CD4-positive, alpha-beta T cell treated with Interleukin-6 at 100 ng/mL for 8 hours (primary cell): ENCODE measurements at places on chromosomes 3 and 15.
A peak's percentile ranks its signal among the peaks of the same experiment; 100 is the strongest.

DNA sequence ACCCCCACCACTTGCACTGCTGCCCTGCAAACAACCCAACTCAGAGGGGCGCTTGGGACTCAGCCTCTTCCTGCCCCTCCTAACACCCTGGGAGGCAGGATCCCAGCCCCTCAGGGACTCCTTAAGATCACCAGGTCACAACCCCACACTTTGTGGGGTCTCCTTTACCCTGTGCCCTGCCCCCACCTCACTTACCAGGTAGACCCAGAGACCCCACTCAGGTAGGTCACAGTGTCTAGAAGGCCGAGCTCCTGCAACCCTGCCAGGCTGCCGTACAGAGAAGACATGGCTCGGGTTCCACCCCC is 9.1 kb downstream of the PLA2G4F start:
- no peak for DNase-seq

DNA sequence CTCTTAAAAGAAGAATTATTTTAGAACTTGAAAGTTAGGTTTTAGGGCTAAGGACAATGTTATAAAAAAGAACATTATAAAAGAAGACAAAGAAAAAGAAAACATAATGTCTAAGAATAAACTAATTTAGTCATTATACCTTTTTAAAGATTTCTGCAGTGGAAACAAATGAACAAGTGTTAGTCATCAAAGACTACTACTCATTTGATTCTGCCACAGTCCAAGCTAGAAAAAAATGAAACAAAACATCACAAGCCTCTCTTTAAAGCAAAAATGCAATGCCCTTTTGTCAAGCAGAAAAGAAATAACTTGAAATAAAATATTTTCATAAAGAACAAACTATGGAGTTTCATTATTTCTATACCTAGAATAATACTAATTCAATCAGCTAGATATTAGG is 102.0 kb downstream of the TBC1D5 start:
- no peak for DNase-seq

DNA sequence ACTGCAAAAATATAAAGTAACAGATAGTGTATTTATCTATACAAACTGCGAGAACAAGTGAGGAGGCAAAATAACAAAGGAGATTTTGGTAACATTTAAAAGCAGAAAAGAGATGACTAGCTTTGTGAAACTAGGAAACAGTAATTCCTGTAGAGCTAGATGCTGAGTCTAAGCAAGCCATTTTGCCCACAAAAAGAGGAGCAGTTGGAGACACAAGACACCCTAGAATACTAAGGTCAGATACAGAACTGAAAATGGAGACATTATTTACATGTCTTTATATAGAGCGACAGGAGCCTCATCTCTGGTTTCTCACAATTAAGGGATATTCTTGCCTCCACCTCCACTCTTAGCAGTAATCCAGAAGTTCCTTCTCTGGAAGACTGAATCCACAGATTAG is 732.4 kb upstream of the GBE1 start:
- no peak for DNase-seq

GRCh38 chr3:31004025-31004678 is 109.7 kb upstream of the GADL1 start:
- no peak for DNase-seq

GRCh38 chr15:42137461-42138261 is 18.8 kb downstream of the PLA2G4F start:
- DNase-seq, result peak; percentile 10

GRCh38 chr3:104190681-104191080 is 1176.0 kb upstream of the ALCAM start:
- no peak for DNase-seq

DNA sequence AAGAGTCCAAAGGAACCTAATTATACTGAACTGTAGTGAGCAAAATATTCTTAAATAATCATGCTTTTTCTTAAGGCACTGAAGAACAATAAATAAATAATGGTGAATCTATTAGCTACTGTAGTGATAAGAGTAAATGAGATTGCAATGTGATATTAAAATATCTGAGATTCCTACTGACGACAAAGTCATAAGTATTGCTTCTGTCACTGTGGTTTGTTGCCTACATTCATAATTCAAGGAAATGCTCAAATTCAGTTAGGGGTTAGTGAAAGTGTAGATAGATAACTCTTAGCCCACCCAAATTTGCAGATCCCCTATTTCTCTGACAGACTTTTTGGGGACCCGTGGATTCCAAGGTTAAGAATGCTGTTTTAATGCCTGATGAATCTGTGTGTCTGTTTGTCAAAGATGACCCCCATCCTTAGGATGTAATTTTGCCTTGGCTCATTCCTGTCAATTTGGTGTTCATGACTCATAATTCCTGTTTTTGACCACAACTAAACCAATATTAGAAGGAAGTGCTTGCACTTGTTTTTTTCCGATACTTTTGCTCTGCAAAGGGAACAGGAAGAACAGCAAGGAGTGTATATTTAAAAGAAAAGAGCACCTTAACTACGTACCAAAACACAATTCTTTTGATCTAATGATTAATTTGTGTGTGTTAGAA is 86.7 kb downstream of the MAGI1 start:
- no peak for DNase-seq

GRCh38 chr3:98376631-98377030 is 13.8 kb upstream of the OR5K3 start:
- DNase-seq, result no peak

DNA sequence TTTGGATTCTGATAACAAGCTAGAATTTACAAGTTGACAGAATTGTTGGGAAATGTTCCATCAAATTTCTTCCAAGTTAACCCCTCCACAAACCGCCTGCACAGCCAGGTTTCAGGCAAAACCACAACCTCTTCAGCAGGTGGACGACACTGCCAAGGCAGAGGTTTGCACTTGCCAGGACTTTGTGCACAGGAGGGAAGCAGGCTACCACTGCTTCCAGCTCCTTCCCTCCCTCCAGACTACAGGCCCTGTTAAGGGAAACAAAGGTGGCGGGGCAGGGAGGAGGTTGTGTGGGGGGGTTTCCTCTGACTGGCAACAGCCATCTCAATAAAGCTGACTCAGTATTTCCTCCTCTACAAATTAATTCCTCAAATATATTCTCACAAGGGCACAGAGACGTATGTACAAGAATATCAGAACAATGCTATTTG is 42.2 kb downstream of the TBC1D2B start:
- peak; percentile 38 for DNase-seq

DNA sequence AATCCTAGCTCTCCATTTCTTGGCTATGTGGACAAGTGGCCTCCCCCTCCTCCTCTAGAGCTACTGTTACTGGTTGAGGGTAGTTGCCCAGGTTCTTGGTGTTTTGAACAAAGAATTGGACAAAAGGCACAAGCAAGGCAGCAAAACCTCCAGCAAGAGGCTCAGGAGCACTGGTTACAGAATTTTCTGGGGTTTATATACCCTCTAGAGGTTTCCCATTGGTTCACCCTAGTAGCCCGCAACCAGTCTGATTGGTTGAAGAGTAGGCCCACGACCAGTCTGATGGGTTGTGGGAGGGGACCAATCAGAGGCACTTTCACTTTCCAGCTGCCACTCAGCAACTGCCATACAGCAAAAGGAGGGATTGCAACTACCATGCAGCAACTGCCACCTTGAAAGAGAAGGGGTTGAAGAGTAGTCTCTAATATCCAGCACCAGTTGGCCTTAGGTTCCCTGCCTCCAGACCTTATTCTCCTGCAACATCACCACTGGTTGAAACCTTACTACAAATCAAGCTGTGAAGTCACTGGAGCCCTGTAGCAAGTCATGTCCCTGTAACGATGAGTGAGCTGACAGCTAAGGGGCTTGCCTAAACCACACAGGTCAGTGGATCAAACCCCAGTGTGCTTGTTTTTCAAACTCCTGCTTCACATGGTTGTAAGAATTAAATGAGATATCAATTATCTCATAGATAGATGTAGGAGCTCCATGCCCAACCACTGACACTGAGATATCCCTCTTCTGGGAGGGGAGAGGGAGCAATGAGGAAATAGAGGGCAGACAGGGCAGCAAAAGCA is 2.9 kb upstream of the C15orf39 start:
- DNase-seq, result peak; percentile 22

- no peak for DNase-seq
Observed at GRCh38 chr3:62260655-62261054, 112.7 kb downstream of the FEZF2 start.

DNA sequence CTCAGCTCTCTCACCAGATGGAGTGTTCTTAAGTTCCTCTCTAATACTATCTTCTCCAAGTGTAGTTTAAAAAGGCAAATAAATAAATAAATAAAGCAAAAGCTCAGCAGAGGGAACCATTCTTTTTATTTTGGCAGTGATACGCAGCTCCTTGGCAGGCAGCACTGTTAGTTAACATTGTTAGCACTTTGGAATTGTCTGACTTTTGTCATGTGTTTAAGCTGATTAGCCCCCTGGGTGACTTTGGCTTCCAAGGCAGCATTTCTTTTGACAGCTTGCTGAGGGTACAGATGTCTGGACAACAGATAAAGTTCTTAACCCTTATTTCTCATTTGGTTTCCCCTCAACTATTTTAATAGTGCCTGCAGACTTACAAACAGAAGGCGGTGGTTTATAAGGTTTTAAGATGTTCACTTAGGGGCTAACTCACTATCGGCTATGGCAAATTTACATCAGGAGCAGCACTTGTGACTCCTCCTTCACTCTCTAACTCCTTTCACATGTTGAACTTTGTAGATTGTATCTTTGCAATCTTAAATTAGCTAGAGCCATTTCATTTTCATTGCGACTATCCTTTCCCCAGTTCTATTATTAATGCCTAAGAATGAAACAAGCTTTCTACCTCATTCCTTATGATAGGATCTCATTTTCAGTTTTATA is 213.4 kb downstream of the ZBBX start:
- no peak for DNase-seq

DNA sequence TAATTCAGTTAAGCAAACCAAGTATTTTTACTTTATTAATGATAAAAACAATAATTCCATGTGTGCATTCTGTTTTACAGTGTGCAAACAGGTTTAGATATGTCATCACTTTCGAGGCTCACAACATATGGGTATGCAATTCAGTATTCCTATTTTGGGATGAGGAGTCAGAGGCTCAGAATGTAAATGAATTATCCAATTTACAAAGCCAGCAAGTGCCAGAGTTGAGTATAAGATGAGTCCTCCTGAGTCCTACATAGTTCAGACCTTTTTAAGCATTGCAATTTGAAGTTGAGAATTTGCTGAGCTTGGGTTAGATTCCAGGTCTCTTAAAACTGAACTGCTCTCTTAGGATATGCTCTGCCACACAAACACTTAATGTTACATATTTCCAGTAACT is 424.2 kb upstream of the ROBO2 start:
- DNase-seq, result no peak
